ENCODE measurements at places on chromosomes 5 and 9. TPM values are rescaled to one million over a fixed set of nuclear protein-coding genes. Genes with fewer than 3 reads are reported as not detected.

RXFP3 gene
- not detected for total RNA-seq

SURF6 gene
- 23.5 TPM for total RNA-seq

ORM2 gene
- total RNA-seq: not detected

SAXO1 gene
- total RNA-seq: not detected

KCNV2 gene
- not detected for total RNA-seq

ANKRD20A1 gene
- total RNA-seq: 2.9 TPM

FSTL4 gene
- total RNA-seq: 0.55 TPM

CBY3 gene
- not detected for total RNA-seq

SEMA5A gene
- 0.15 TPM for total RNA-seq

PCDHAC1 gene
- not detected for total RNA-seq

SLC38A9 gene
- total RNA-seq: 20.6 TPM

BTNL9 gene
- total RNA-seq: not detected

HMMR gene
- total RNA-seq: 0.70 TPM

HAPLN1 gene
- not detected for total RNA-seq

SERINC5 gene
- total RNA-seq: 14.5 TPM

ATG10 gene
- 9.0 TPM for total RNA-seq

NMUR2 gene
- not detected for total RNA-seq

TAF11L5 gene
- total RNA-seq: not detected

OMD gene
- not detected for total RNA-seq

ROR2 gene
- total RNA-seq: not detected

ALDH7A1 gene
- total RNA-seq: 1.2 TPM

CARD19 gene
- total RNA-seq: 49.1 TPM

KIF20A gene
- total RNA-seq: 1.5 TPM

NMRK1 gene
- 44.4 TPM for total RNA-seq

PPP3R2 gene
- not detected for total RNA-seq

RMRP gene
- 6,602 TPM for total RNA-seq

CLK4 gene
- total RNA-seq: 78.0 TPM

PRXL2C gene
- total RNA-seq: 22.1 TPM

PFN3 gene
- not detected for total RNA-seq

SLIT3 gene
- not detected for total RNA-seq

COL15A1 gene
- 0.82 TPM for total RNA-seq

WNT8A gene
- total RNA-seq: not detected

CAPSL gene
- total RNA-seq: not detected

PCDHGA1 gene
- not detected for total RNA-seq

LRRTM2 gene
- total RNA-seq: 0.07 TPM

LHX3 gene
- 0.38 TPM for total RNA-seq

TAF11L6 gene
- total RNA-seq: not detected
